Activated naive CD4-positive, alpha-beta T cell treated with anti-CD3 and anti-CD28 coated beads, Interleukin-2, amount 50 U/mL, for 16 hours (primary cell): ENCODE measurements at places on chromosomes 3 and 15.

DNA sequence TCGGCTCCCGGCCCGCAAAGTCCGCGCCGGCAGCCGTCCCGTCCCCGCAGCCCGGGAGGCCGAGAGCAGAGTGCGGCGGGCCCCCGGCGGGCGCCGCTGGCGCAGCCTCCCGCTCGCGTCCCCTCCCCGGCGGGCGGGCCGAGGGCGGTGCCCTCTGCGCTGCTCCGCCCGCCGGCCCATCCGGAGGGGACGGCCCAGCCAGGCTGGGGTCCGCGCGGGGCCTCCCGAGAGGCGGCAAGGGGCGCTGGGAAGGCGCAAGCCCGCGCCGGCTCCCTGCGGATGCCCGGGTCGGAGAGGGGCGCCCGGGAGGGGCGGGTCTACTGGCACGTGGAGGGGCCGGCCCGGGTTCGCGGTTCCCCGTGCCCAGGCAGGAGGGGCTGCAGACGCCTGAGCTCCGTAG is at the start of the genes CLCN2 and POLR2H:
CLCN2 (minus strand) TSS at position 74 of the 400 bp plus-strand sequence. CDS start 126 bp downstream, outside the sequence.
POLR2H (plus strand) TSS at position 179 of the 400 bp plus-strand sequence. CDS start 1,783 bp downstream, outside the sequence.
- DNase-seq: peak; percentile 58

DNA sequence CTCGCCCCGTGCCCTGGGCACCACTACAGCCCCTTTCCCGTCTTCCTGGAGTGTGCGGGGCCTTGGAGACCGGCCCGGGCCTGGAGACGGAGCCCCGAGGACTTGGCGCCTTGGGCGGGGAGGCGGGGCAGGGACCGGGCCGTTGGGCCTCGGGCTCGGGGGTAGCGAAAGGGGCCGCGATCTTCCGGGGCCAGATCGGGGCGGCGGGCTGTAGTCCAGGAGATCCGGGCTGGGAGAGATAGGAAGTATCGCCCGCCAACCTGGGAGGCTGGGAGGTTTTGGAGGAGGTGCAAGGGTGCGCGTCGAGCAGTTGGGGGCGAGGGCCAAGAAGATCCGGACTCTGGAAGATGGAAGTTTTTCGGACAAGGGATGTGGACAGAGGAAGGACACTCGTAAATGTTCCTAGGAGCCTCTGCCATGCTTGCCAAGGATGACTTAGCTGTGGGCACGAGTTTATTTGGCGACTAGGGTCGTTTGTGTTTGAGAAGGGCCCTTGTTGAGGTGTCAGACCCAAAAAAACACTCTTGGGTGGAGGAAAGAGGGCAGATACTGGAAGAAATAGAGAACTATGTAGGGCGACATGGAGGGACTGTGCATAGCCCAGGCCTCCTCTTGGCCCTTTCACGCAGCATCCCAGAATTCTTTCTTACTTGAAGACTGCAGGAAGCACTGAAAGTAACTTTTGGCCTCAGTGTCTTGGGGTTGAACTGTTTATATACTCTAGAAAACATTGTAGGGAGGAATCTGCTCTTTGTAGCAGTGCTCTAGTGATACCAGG is 712 bp downstream of the RTF1 start:
- no peak for DNase-seq

- no peak for DNase-seq
These were observed 29.3 kb downstream of the SLMAP start for GRCh38 chr3:57785446-57785845.

- no peak for DNase-seq
These were observed 21.3 kb downstream of the VGLL3 start for GRCh38 chr3:86969500-86970189.
